Mesendoderm (in vitro differentiated cells): ENCODE measurements at places on chromosomes 6 and 20.
A peak's percentile ranks its signal among the peaks of the same experiment; 100 is the strongest.

- DNase-seq, result no peak
Measured at GRCh38 chr20:36546111-36546736, 4.9 kb downstream of the MYL9 start.

- DNase-seq, result no peak
Measured at GRCh38 chr6:2810092-2810671, 31.5 kb downstream of the SERPINB1 start.

GRCh38 chr20:1674990-1675780 lies 17.6 kb upstream of the SIRPG start:
- no peak for DNase-seq

- DNase-seq, result peak; percentile 36
Measured at GRCh38 chr6:21033575-21034026, 499.3 kb downstream of the CDKAL1 start.

GRCh38 chr20:2210646-2211552 lies 84.9 kb upstream of the TGM3 start:
- DNase-seq, result peak; percentile 76

GRCh38 chr6:157987788-157988699 lies 6.4 kb downstream of the SYNJ2 start:
- DNase-seq, result no peak

GRCh38 chr20:31984981-31985471 lies 17.1 kb downstream of the XKR7 start:
- DNase-seq, result no peak

GRCh38 chr6:48078120-48078519 lies 32.9 kb downstream of the PTCHD4 start:
- no peak for DNase-seq

- DNase-seq, result no peak
Measured at GRCh38 chr6:78268591-78269452, 598.5 kb upstream of the IRAK1BP1 start.

- DNase-seq, result peak; percentile 61
Measured at GRCh38 chr20:40565001-40565681, 123.9 kb downstream of the MAFB start.

- DNase-seq, result no peak
Measured at GRCh38 chr20:17557675-17558006, 12.2 kb upstream of the DSTN start.

- peak; percentile 55 for DNase-seq
Measured at GRCh38 chr6:16805243-16805950, 44.1 kb upstream of the ATXN1 start.

GRCh38 chr6:43871284-43871683 lies 101.3 kb downstream of the VEGFA start:
- no peak for DNase-seq

DNA sequence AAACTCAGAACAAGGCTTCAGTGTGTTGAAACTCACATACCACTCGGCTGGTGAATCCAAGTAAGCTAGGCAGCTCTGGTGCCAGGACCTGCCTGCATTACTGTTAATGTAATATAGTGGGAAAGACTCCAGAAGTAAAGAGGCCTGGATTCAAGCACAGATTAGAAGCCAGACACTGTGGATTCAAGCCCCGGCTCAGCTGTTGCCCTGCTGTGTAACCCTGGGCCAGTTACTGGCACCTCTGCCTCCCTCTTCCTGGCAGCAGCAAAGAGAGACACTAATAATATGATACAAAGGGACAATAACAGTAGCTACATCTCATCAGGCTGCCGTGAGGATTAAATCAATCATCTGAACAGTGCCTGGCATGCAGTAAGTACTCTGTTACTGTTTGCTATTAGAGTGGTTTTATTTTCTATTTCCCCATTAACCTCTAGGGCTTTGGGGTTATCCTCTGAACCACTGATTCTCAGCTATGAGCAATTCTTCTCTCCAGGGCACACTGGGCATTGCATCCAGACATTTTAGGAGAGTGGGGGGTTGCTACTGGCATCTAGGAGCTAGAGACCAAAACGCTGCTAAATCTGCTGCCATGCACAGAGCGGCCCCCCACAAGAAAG lies 92.9 kb downstream of the ZMYND8 start:
- peak; percentile 81 for DNase-seq

DNA sequence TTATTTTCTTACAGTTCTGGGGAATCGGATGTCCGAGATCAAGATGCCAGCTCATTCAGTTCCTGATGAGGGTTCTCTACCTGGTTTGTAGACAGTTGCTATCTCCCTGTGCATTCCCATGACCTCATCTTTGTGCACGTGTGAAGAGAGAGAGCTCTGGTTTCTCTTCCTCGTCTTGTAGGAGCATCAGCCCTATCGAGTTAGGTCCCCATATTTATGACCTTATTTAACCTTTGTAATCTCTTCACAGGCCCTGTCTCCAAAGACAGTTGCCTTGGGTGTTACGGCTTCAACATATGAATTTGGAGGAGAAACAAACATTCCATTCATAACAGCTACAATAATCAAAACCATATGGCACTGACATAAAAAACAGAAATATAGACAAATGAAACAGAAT lies 455.3 kb downstream of the HACE1 start:
- DNase-seq, result peak; percentile 15

GRCh38 chr6:144659202-144660182 lies 374.4 kb downstream of the UTRN start:
- DNase-seq, result peak; percentile 84

DNA sequence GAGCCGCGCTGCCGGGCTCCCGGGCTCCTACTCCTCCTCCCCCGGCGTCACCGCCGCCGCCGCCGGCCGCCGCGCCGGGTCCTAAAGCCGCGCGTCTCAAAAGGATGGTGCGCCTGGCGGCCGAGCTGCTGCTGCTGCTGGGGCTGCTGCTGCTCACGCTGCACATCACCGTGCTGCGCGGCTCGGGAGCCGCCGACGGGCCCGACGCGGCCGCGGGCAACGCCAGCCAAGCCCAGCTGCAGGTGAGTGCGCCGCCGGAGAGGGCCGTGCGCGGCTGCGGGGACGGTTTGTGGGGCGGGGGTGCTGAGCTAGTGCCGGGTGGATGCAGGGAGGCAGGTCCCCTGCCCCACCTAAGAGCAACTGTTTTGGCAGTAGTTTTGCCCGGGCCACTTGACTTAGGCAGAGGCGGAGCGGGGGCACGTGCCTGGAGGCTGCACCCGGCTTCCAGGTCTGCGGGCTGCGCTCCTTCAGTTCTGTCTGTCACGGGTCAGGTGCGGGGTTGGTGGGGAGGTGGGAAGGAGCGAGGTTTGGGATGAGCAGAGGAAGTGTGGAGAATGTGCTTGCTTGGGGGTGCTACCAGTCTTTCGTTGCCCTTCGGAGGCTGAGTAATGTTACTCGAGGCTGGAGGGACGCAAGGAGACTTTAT lies 722 bp downstream of the ISM1 start:
- peak; percentile 90 for DNase-seq

GRCh38 chr6:31940256-31940664 lies 5.6 kb upstream of the CFB start:
- peak; percentile 27 for DNase-seq

DNA sequence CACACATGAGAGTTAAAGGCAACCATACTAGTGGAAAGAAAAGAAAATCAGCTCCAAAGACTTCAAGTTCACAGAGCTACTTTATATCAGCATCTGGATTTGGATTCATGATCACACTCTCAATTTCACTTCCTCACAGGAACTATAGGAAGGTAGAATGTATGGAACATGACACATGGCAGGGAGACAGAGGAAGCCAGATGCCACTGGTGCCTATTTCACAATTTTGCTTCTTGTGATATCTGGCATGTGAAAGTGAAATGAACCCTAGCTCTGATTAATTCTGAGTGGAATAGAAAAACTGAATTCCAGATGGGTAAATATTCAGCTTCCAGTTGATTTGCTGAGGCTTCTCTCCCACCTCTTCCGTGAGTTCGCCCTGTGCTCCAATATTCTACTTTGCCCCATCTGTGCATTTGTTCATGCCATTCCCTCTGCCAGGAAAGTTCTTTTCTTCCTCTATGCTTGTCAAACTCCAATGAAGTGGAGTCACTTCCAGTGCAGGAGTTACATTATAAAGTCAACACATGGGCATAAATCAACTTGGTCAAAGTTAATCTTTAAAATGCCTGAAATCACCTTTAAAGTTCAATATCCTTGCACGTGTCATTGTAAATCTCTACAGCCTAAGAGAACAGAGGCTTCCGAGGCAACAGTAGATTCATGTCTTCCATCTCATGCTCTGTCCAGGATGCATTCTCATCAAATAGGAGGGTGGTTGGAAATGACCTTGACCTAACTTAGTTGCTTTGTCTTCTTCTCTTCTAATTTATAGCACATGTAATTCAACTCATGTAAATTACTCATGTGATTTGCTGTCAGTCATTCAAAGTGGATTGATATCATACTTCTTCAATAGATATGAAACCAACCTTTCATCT lies 275.3 kb downstream of the HIVEP2 start:
- DNase-seq, result no peak
